Activated CD4-positive, alpha-beta T cell treated with anti-CD3 and anti-CD28 coated beads, Interleukin-2, amount 10 ng/mL, durations not matched to agents 7 days and 5 days (primary cell): ENCODE measurements at places on chromosomes 6 and 20. TPM values are rescaled to one million over a fixed set of nuclear protein-coding genes. Genes with fewer than 3 reads are reported as not detected.

Gene FAM83B
- not detected for total RNA-seq

- H3K27ac ChIP-seq: peak overlapping the region; percentile 76
- H3K27me3 ChIP-seq: peaks cover 47% of the 10 kb centered on the region
- no peaks in the 10 kb centered on the region for H3K36me3 ChIP-seq
These were observed 28.1 kb downstream of the TOX2 start for GRCh38 chr20:43942667-43943285.

GRCh38 chr6:41373919-41374617 lies 38.7 kb downstream of the NCR2 start:
- H3K36me3 ChIP-seq: no peaks in the 10 kb centered on the region
- peaks cover 22% of the 10 kb centered on the region for H3K4me1 ChIP-seq
- DNase-seq: no peak
- H3K4me3 ChIP-seq: peak overlapping the region; percentile 9

- no peak overlapping the region for H3K27ac ChIP-seq
- peaks cover 23% of the 10 kb centered on the region for H3K27me3 ChIP-seq
- no peak for DNase-seq
- no peaks in the 10 kb centered on the region for H3K4me1 ChIP-seq
These were observed 40.7 kb upstream of the EXOC2 start for GRCh38 chr6:733431-734219.

- H3K4me1 ChIP-seq: no peaks in the 10 kb centered on the region
- H3K27me3 ChIP-seq: peaks cover 2% of the 10 kb centered on the region
- no peak for DNase-seq
- H3K36me3 ChIP-seq: no peaks in the 10 kb centered on the region
- no peak overlapping the region for H3K27ac ChIP-seq
- H3K4me3 ChIP-seq: no peak overlapping the region
These were observed 221.8 kb downstream of the FRK start for GRCh38 chr6:115838763-115839401.

DNA sequence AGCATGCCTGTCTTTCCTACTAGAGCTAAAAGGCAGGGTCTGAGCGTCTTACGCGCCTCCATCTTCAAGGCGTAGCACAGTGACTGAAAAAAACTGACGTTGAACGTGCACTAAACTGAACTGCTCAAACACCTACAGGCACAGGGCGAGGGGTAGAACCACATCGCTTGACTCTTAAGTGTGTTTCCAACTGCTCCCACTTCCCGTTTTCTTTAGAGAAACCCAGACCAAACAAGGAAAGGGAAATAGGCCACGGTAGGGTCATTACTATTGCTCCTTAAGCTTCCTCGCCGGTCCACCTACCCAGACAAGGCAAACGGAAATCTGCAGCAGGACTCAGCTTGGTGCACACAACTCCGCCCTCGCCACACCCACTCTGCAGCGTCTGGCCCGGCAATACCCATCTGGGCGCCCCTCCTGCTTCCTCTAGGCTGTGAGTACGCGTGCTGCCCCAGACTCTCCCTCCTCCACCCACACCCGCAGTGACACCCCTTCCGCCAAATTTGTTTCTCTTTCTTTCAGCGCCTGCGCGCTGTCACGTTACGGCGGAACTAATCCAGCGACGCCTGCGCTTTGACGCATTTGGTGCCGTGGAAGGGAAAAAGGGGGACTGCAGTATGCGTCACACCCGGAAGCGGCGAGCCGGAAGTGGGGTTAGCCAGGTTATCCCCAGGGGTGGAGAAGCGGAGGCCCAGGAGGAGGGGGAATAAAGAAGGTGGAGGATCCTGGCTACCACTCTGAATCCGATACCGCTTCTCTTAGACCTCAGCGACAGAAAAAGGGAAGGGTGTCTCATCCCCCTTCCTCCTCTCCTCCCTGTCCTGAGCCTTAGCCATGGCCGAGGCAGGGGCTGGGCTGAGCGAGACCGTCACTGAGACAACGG lies at the start of gene PPP1R11:
TSS of gene PPP1R11 (plus strand) at position 622 of the 883 bp plus-strand sequence. CDS start at position 835, 213 bp downstream.
- peaks cover 62% of the 10 kb centered on the region for H3K36me3 ChIP-seq
- peak; percentile 99 for DNase-seq
- H3K4me1 ChIP-seq: peaks cover 56% of the 10 kb centered on the region
- H3K4me3 ChIP-seq: peak within 1 kb of the TSS; percentile 93
- peaks cover 8% of the 10 kb centered on the region for H3K27me3 ChIP-seq

Gene SRMS
- not detected for total RNA-seq

Gene TREM2
- total RNA-seq: not detected

DNA sequence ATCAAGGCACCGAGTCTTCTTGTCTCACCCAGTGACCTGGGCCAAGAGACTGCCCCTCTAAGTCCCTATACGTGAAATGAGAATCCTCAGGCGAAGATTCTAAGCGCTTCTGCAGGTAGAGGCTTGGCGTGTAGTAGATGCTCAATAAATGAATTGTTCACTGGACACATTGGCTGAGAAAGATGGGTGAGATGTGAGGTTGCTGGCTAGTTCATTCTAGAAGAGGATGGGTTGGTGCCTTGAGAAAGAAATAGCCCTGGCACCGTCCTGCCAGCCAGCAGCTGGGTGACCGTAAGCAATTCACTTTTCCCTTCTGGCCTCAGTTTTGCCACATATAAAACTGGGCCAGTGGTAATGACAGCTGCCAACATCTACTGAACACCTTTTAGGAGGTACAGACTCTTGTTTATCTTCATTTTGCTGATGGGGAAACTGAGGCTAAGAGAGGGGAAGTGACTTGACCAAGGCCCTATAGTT lies 1.4 kb downstream of the SRC start:
- peaks cover 2% of the 10 kb centered on the region for H3K27me3 ChIP-seq
- peak overlapping the region; percentile 43 for H3K4me3 ChIP-seq
- H3K36me3 ChIP-seq: no peaks in the 10 kb centered on the region
- peaks cover 21% of the 10 kb centered on the region for H3K4me1 ChIP-seq
- H3K27ac ChIP-seq: no peak overlapping the region
- DNase-seq: no peak

DNA sequence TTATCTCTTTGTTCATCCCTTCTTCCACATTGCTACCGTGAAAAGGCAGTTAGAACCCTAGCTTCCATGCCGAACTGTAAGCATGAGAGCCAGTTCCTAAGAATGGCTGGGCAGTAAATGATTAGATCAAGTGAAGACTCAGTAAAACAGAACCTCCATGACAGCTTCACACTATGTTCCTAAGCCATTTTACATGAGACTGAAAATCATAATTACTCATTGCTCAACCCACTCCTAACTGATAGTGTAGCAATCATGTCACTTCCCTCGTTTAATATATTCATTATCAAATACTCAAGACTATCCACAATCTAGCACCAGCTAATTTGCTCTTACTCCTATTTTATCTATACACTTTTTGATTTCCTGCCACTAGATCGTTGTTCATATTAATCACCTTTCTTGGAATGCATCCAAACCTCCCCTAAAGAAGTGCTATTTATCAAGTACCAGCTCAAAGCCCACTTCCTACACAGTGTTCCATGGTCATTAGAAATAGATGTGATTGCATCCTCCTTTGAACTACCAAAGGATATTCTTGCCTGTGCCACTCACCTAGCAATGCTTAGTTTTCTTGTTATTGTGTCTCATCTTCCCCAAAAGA lies 6.0 kb downstream of the TMEM30A start:
- no peak for DNase-seq
- H3K4me3 ChIP-seq: no peak overlapping the region
- H3K36me3 ChIP-seq: peaks cover 38% of the 10 kb centered on the region
- H3K4me1 ChIP-seq: peaks cover 54% of the 10 kb centered on the region

DNA sequence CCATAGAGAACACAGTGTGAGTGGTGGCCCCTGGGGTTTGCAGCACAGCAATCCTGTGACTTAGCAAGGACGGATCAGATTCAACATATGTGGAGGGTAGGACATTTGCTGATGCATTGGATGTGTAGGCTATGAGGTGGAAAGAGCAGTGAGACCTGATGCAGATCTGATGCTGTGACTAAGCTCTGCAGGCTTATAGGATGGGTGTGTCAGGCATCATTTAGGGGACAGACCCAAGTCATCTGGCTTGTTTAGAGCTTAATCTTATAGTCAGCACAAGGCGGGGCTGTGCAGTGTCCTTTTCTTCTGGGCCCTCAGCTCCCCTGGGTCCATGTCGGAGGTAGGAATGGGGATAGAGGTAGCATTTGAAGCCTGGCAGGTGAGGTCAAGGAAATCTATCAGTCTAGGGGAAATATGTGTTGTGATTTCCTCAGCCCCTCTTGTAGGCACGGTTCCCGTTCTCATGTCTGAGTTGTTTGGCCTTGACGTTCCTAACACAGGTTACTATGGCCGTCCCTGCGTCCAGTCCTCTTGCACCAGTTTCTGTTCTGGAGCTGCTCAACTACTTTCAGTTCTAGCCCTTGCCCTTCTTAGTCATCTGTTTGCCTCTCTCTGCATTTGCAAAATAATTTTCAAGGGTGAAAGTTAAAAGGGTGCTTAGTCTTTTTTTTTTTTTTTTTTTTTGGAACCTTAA lies 15.6 kb upstream of the MAPRE1 start:
- H3K27me3 ChIP-seq: no peaks in the 10 kb centered on the region
- peaks cover 2% of the 10 kb centered on the region for H3K36me3 ChIP-seq
- H3K4me1 ChIP-seq: no peaks in the 10 kb centered on the region
- no peak for DNase-seq

- H3K36me3 ChIP-seq: no peaks in the 10 kb centered on the region
- H3K27me3 ChIP-seq: no peaks in the 10 kb centered on the region
- no peak for DNase-seq
- H3K4me3 ChIP-seq: no peak overlapping the region
- H3K4me1 ChIP-seq: no peaks in the 10 kb centered on the region
- H3K27ac ChIP-seq: no peak overlapping the region
These were observed 117.0 kb downstream of the BMP5 start for GRCh38 chr6:55758156-55758937.

DNA sequence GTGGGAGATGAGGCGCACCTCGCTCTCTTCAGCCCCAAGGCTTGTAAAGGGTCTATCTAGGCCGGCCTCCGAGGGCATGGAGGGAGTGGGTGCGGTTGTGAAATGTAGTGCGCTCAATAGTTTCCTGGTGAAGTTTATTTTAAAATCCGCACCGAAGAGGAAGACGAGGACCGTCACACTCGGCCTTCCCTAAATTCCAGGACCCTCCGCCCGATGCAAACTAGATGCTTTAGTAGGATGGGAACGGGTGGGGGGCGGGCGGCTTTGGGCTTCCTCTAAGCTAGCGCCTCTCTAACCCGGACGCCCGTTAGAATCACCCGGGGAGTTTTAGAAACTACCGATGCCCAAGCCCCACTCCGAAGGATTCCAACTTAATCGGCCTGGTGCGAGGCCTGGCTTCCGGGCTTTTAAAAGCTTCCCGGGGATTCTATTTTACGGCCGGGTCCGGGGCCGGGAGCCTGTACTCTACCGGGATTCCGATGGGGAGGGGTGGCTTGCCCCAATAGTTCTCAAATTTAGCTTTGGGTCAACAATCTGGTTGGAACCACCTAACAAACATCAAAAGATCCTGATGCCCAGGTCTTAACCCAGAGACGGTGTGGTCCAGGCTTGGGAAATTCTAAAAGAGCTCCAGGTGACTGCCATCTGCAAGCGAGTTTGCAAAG lies 548 bp upstream of the BCAS4 start:
- no peaks in the 10 kb centered on the region for H3K36me3 ChIP-seq
- no peaks in the 10 kb centered on the region for H3K27me3 ChIP-seq
- no peak for DNase-seq
- peak overlapping the region; percentile 54 for H3K27ac ChIP-seq

DNA sequence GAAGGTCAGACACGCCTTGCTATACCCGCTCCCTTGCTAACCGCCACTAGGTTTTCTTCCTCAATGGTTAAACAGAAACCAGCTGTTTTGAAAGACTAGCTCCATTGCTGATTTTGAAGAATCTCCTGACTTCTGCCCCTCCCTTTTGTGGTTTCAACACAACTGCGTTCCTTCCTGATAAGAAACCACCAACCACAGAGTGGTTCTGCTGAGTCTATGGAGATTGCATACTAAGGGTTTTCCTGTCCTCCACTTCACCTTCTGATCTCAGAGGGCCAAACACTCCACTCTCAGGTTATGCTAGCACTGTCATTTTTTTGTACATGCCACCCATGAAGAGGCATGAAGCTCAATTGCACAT lies 207.9 kb downstream of the MYLK4 start:
- H3K27ac ChIP-seq: no peak overlapping the region
- peak overlapping the region; percentile 35 for H3K4me3 ChIP-seq
- peak; percentile 83 for DNase-seq
- H3K4me1 ChIP-seq: peaks cover 20% of the 10 kb centered on the region
- no peaks in the 10 kb centered on the region for H3K36me3 ChIP-seq

DNA sequence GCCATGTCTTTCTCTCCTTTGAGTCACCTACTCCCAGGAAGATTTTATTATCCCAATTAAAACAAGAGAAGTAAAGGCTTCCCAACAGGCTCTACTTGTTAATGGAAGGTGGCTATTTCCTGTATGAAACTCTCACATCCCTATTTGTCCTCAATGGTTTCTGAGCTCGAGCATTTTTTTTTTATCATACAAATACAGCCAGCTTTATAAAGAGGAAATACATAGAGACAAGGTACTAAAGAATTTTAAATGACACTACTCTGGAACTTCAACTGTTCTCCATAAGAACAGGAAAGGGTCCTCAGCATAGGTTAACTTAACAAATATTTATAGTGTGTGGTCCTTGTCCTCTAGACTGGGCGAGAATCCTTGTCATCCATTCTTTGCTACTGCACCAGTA lies 41.0 kb downstream of the TSHZ2 start:
- no peak for DNase-seq
- no peaks in the 10 kb centered on the region for H3K27me3 ChIP-seq
- peaks cover 19% of the 10 kb centered on the region for H3K36me3 ChIP-seq
- peaks cover 14% of the 10 kb centered on the region for H3K4me1 ChIP-seq
- no peak overlapping the region for H3K27ac ChIP-seq

Gene CDSN
- total RNA-seq: not detected

DNA sequence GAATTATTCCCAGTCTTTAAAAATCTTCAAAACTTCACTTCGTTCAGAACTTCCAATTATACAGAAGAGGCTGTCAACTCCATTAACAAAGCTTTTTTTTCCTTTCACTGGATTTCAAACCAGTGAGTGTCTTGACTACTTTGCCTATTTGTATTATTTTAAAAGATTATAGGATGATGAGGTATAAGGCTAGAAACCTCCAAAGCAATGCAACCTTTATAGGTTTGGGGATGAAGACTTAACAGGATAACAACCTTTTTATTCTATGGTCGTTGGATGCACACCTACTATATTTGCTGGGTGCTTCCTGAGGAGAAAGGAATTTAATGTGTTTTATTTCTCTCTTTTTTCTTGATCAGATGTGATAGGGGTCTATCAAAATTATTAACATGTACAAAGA lies 1.9 kb upstream of the OVOL2 start:
- no peak overlapping the region for H3K27ac ChIP-seq
- no peak overlapping the region for H3K4me3 ChIP-seq
- peaks cover 57% of the 10 kb centered on the region for H3K27me3 ChIP-seq
- H3K4me1 ChIP-seq: peaks cover 12% of the 10 kb centered on the region

Gene AVP
- total RNA-seq: not detected

DNA sequence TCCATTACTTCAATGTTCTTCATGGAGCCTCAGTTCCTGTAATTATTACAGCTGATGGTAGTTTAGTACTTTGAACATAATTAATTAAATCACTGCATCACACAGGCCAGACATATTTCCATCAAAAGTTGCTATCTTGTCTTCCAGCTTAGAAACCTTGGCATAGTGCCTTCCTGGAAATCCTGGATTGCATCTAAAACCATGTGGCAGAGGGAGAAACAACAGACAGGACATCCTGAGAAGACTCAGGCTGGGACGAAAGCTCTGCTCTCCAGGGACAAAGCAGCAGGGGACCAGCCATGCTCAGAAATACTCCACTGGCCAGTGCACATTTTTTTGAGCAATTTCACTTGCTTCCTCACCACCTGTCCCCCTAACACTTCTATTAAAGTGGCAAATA lies 55.3 kb downstream of the TBX18 start:
- no peak overlapping the region for H3K4me3 ChIP-seq
- H3K27ac ChIP-seq: no peak overlapping the region
- DNase-seq: no peak
- no peaks in the 10 kb centered on the region for H3K36me3 ChIP-seq

GRCh38 chr6:142669471-142670351 lies 275.3 kb downstream of the HIVEP2 start:
- no peak for DNase-seq
- H3K36me3 ChIP-seq: no peaks in the 10 kb centered on the region
- no peak overlapping the region for H3K4me3 ChIP-seq
- no peak overlapping the region for H3K27ac ChIP-seq
- H3K4me1 ChIP-seq: peaks cover 6% of the 10 kb centered on the region
